ENCODE measurements at places on chromosomes 13 and 19.
A peak's percentile ranks its signal among the peaks of the same experiment; 100 is the strongest.

DNA sequence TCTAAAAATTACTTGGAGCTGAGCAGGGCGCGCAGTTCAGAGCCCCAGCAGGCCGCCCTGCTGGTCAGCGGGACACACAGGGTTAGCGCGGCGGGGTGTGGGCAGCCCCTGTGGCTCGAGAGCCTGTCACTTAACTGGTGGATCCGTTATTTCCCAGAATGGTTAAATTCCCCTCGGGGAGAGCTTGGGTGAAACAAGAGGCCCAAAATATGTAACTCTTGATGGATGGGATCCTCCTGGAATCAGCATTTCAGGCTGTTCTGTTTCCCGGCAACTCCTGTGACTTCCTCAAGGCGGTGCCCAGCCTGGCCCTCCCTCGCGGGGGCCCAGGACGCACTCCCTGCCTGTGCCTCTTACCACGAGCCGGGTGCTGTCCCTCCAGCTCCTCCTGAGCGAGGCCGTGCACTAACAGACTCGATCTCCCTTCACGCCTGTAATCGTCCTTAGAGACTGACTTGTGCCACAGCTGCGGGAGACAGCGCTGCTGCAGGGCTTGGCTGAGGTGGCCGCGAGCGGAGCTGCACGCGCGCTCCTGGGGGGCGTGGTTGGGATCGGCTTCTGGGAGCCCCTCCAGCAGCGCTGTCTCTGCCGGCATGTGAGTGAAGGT, 9.7 kb downstream of the PTBP1 start:
- DNase-seq, result no peak

DNA sequence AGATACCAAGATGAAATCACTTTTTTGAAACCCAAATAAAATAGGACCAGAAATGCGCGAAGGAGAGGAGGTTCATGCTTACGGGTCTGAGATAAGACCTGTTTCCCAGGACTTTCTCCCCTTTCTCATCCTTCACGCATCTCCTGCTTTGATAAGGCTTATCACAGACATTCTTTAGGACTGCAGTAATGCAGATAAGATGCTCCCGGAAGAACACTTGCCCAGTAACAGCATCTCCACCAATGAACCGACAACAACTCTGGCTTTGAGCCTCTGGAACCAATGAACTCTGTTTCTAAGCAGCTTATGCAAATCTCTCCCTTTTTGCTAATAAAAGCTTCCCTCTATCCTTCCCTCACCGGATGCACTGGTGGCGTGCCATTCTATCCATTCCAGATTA, 783.4 kb upstream of the ARGLU1 start:
- no peak for DNase-seq

DNA sequence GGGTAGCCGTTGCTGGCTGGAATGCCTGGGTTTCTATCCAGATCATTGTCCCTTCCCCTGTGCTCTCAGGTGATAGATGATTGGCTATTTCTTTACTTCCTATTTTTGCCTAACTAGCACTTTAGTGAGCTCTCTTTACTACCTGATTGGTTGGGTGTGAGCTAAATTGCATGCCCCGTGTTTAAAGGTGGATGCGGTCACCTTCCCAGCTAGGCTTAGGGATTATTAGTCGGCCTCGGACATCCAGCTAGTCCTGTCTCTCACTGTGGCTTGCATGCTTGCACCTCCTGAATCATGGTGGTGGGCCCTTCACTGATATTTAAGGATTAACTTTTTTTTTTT, 10.1 kb downstream of the TTYH1 start:
- DNase-seq, result no peak

- no peak for DNase-seq
These were observed 88.1 kb downstream of the POSTN start for GRCh38 chr13:37510441-37510840.

DNA sequence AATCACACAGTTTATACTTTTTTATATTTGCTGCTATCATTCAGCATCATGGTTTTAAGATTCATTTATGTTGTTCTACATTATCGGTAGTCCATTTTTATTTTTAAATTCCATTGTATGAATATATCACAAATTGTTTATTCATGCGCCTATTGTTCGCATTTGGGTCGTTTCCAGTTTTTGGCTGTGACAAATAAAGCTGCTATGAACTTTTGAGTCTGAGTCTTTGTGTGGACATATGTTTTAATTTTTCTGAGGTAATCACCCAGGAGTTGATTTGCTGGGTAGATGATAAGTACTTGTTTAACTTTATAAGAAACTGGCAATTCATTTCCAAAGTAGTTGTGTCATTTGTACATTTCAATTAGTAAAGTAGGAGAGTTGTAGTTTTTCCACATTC, 74.2 kb upstream of the CSNK1A1L start:
- peak; percentile 17 for DNase-seq

DNA sequence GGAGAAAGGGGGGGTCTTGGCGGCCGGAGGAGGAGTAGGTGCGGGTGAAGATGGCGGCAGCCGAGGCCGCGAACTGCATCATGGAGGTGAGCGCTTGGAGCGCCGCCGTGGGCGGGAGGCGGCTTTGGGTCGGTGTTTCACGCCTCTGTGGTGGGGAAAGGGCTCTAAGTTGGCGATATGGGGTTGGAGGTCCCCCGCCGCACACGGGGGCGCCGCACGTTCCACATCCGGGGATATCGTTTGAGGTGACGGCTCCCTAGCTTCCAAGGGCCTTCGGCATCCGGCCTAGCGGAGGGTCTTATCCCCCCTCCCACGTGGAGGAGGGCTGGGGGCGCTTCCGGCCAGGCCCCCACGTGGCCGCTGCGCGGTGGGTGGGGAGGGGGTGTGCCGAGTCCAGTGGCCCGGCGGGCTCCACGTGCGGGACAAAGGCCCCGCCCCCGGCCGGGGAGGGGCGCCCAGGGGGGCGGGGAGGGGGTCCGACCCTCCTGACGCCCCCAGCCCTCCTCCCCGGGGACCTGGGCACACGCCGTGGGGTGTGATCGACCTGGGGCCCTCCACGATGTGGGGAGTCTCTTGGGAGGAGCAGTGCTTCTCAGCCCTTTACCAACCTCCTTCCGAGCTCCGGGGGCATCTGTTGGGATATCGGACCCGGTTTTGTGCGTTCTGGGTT, at the start of gene PRMT1:
TSS of gene PRMT1 (plus strand) at position 41 of the 670 bp plus-strand sequence. CDS start at position 51, 10 bp downstream.
- peak; percentile 64 for DNase-seq

DNA sequence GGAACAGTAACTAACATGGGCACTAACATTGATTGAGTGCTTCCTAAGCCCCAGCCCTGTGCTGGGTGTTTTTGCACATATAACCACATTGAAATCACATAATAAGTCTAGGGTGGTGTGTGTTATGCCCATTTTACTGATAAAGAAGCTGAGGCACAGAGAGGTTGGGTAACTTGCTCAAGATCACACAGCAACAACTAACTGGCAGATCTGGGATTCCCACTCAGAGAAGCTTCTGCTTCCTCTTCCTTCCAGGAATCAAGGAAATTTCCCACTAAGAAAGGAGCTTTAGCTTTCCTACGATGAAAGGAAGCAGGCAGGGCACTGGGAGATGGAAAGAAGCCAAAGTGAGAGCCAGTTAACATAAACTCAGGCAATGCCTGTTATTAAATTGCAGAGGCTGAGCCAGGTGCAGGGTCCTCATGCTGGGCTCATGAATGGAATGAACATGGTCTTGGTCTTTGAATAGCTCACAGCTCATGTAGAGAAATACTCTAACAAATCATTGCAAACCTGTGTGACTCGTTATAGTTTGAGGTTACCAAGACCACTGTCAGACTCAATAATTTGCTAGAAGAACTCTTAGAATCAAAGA, 10.1 kb downstream of the SSC5D start:
- DNase-seq, result no peak

- no peak for DNase-seq
These were observed 12.6 kb upstream of the ZNF792 start for GRCh38 chr19:34976611-34977010.

DNA sequence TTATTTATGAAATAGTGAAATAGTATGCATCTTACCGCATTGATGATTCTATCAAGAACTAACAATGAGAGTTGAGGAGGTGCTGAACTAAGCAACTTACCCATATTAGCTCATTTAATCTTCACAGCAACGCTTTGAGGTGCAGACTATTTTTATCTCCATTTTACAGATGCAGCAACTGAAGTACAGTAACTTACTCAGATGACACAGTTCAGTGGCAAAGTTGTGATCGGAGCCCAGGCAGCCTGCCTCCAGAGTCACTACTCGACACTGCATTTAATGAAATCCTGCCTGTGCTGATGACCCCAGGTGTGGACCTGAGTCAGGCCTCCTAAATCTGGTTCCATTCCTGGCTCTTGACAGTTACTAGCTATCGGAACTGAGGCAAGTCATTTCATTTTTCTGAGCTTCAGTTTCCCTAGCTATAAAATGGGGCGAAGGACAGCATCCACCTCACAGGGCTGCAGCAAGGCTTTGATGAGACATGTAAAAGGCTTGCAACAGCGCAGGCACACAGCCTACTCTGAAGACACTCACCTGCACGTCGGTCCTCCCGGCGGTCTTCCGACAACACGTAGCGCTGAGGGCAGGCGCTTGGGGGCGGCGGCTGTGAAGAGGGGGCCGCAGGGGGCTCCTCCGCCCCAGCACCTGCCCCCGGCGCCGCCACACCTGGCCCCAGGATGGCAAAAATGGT, 1.5 kb downstream of the MYPOP start:
- DNase-seq, result no peak

- DNase-seq, result no peak
These were observed 216.2 kb downstream of the SLC7A1 start for GRCh38 chr13:29379281-29379680.

DNA sequence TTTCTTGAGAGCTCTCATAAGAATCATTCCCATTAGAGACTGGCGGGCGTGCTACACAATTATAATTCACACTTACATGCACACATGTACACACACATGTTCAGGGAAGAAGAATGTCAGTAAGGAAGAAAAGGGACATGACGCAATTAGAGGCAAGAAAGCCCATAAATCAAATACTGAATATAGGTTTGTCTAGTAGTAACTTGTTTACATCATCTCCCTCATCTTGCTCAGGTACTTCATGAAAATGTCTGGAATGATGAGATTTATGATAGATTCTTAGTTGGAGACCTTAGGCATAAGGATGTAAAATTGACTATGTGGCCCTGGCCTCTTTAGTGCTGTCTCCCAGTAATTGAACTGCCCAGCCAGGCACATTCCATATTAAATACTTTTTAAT, 628.0 kb upstream of the PCDH20 start:
- DNase-seq, result no peak

DNA sequence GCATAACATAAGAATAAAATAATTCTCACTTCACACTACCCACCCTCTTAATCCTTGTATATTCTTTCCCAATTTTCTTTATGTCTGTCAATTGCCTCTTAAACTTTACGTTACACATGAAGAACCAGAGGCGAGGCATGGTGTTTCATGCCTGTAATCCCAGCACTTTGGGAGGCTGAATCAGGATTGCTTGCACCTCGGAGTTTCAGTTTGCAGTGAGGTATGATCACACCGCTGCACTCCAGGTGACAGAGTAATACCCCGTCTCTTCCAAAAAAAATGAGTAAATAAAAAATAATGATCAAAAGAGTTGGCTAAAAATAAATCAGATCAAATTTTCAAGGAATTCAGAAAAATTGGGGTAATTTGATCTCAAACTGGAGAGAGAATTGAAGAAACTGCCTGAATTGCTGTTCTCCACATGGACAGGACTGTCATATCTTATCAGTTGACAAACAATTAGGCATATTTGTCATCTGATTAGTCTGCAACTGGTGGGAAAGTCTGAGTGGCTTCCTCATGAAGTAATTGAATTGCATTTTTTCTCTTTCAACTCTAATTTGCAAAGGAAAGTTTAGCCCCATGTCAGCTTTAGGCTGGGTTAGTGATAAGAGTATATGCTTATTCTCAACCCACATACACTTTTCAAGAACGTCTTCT, 302.9 kb downstream of the ITGBL1 start:
- DNase-seq, result no peak

GRCh38 chr13:107250628-107251027, 682.7 kb upstream of the ARGLU1 start:
- DNase-seq, result no peak

DNA sequence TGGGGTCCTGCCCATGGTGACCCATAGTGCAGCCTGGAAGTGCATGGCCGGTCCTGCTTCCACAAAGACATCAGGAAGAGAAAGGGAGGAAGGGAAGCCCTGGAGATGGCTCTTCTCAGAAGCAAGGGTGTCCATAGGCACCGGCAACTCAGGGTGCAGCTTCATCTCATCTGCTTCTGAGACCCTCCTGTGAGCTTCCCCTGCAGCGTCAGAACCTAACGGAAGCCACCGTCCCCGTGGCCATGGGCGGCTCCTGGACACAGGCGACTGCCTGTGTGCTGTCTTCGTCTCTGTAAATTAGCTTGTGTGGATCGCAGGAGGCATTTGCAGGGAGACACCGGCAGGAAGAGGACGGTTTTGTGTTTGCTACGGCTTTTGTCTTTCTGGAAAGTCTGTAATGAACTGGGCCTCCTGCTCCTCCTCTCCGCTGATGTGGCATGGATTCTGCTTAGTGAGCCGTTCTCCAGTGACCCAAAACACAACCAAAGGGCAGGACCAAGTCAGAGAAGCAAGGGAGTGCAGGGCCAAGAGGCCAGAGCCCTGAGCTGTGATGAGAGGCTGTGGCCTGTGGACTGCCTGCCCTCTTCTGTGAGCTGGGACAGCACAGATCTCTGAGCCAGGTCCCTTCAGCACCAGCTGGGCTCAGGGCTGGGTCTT, 2.5 kb downstream of the ATP4B start:
- DNase-seq, result no peak
